ENCODE measurements at places on chromosomes 6 and 20.

DNA sequence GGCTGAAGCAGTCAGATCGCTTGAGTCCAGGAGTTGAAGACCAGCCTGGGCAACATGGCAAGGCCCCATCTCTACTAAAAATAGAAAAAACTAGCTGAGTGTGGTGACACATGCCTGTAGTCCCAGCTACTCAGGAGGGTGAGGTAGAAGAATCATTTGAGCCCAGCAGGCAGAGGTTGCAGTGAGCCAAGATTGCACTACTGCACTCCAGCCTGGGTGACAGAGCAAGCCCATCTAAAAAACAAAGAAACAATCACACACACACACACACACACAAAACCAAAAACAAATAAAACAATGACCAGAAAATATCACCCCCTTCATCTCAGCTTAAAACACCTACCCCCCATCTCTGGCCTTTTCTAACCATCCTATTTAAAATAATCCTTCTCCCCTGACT, 68.0 kb downstream of the BTBD9 start:
- no peak for DNase-seq

DNA sequence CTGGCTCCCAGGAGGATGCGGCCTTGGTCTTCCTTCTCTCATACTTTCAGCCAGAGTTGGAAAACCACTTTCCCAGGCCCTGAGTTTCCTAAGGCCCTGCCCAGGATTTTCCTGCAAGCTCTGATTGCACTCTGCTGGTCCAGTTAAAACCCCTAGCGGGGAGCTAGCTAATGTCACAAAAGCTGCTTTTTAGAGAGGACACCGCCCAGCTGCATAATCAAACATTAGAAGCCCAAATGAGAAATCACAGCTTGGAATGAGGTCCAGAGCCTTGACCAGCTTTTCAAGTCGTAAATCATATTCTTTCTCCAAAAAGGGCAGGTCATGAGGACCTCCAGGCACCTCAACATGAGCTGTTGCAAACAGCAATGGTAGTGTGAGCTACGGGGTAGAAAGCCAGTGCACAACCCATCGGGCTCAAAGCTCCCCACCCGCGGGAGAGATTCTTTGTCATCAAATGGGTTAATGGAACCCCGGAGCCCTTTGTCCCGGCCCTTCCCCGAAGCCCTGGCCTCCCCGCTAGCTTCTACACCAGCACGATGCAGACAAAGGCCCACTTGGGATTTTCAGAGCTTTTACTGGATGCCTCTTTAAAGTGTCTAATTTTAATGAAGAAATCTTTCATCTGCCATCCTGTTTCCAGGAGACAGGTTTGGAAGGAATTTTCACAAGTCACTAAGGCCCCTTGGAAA, 134.0 kb downstream of the SCML4 start:
- DNase-seq, result no peak

- DNase-seq, result no peak
Observed at GRCh38 chr20:12225898-12226297, 308.2 kb downstream of the BTBD3 start.

- no peak for DNase-seq
Observed at GRCh38 chr6:79238919-79239318, 4.4 kb upstream of the HMGN3 start.

GRCh38 chr6:81003156-81003555, 749.3 kb downstream of the TENT5A start:
- no peak for DNase-seq

- no peak for DNase-seq
Observed at GRCh38 chr6:138426500-138427123, 22.6 kb downstream of the HEBP2 start.

GRCh38 chr20:542777-543368, 717 bp downstream of the CSNK2A1 start:
- peak; percentile 65 for DNase-seq

DNA sequence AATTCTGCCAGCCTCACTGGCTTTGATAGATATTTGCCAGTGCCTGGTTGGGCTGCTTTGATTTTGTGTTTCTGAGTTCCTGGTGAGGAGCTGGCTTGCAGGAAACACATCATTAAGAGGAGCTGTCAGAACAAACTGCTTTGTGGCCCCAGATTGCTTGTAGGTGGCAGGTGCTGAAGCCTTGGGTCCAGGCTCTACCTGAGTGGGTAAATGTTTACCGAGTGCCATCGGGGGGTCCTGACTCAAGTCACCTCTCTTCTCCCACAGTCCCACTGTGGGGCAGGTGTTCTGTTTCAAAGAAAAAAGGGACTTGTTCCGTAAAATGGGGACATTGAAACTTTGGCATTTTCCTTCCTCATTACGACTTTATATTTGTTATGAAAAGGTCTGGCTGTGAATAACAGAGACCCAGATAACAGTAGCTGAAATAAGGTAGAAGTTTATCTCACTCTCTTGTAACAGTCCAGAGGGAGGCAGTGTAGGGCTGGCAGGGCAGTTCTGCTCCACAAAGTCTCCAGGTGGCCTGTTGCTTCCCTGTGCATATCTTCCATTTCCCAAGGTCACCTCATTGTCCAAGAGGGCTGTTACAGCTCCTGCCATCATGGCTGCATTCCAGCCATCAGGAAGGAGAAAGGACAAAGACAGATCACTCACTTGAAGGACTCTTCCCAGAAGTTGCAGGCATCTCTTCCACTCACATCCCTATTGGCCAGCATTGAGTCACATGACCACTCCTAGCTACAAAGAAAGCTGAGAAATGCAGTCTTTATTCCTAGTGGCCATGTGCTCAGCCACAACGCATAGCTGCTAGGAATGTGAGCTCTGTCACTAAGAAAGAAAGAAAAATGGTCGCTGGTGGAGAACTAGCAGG, 149.9 kb upstream of the KCNG1 start:
- DNase-seq, result no peak

- peak; percentile 58 for DNase-seq
Observed at GRCh38 chr6:144006736-144007477, 1.2 kb downstream of the PLAGL1 start.

DNA sequence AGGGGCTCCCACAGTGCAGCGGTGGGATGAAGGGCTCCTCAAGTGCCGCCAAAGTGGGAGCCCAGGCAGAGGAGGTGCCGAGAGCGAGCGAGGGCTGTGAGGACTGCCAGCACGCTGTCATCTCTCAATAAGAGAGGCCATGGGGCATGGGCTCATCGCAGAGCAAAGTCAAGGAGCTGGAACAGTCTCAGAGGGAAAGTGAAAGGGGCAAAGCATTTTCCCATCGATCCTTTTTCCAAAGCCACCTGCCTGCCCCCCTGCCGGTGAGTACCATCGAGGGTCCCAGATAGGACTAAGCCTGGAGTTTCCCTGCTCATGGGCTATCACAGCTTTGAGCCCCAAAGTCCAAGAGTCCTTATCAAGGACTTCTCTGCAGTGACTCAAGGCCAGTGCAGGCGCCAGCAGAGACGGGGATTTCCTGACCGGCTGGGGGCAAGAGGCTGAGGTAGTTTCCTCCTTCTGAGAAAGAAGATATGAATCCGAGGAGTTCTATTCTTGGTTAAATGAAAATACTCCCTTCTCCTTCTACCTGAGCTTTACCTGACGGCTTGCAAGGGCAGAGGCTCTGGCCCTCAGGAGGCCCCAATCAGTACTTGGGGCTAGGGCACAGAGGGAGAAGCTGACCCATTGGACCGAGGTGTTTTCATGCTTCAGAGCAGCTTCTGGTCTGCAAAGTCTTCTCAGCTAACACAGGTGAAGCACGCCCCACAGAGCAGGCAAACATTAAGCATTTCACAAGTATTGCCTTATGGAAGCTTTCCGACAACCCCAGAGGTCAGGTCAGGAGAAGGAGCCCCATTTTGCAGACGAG, 22.6 kb downstream of the ETV7 start:
- peak; percentile 34 for DNase-seq

- peak; percentile 79 for DNase-seq
Observed at GRCh38 chr6:12051861-12052368, 39.8 kb downstream of the HIVEP1 start.

- DNase-seq, result no peak
Observed at GRCh38 chr6:156949376-156949775, 172.2 kb downstream of the ARID1B start.

GRCh38 chr20:47317127-47317895, 39.2 kb downstream of the ZMYND8 start:
- peak; percentile 89 for DNase-seq

All from hematopoietic multipotent progenitor cell treated with erythropoietin and hydrocortisone succinate and interleukin-3 and kit ligand, for 4 days (in vitro differentiated cells).